Fibroblast of villous mesenchyme (primary cell): ENCODE measurements at places on chromosomes 2 and 18.
A peak's percentile ranks its signal among the peaks of the same experiment; 100 is the strongest.

DNA sequence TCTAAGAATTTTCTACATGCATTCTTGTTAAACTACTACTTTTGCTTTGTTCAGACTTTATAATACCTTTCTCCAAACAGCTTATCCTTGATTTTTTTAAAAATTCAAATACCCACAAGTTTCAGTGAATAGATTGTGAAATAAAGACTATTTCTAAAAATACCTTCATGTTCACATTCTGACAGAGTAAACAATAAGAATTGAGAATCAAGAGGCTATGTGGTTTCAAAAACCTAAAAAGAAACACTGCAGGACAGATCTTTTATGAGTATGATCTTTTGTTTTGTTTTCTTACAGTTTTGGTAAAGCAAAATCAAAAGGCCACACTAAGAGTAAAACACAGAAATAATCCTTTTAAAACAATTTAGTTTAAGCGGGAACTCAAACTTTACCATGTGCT, 21.2 kb downstream of the ALS2 start:
- no peak for DNase-seq

DNA sequence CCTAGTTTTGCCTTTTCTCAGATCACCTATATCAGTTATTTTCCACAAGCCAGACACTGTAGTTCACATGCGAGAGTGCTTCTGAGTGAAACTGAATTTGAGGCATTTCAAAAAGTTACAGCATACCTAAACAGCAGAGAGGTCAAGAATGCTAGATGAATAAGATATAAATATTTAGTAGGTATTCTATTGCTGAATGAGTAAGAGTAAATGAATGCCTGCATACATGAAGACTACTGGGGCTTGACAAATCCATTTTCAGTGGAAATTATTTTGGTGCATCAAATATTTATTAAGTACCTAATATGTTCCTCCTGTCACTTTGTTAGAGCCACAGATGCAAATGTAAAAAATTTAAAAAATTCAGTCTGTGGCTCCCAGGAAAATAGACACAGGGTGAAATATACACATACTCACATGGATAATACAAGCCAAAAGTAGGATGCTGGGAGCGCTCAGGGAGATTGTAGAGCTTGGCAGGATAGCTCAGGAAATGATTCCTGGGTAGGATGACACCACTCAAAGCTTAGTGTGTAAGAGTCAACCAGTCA, 27.6 kb upstream of the CDC42EP3 start:
- peak; percentile 54 for DNase-seq

DNA sequence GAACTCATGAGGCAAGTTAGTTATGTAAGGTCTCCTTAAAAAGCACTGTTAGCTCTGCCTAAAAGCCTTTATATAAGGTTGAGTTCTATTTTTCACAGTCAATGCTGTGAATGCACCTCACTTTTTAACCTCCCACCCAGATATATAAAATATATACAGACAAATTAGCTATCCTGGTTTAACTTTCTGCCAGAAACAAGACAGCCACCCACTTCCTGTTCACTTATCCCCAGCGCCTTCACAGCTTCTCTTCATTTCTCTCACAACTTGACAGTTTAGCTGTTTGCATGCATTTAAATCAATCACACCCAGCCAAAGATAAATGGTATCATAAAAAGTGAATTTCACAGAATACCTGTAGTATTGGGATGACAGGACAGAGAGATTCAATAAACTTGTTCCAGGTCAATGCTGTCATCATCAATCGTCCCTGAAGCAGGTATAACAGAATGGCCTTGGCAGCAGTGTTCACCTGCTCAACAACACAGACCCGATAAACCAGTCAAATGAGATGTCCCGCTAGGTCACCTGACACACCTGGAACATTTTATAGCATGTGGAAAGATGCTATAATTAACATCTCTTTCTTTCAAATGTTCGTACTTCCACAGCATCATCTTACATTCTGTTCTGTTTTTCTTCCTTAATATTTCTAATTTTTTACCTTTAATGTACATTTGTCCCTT, 55.7 kb downstream of the RTTN start:
- no peak for DNase-seq

DNA sequence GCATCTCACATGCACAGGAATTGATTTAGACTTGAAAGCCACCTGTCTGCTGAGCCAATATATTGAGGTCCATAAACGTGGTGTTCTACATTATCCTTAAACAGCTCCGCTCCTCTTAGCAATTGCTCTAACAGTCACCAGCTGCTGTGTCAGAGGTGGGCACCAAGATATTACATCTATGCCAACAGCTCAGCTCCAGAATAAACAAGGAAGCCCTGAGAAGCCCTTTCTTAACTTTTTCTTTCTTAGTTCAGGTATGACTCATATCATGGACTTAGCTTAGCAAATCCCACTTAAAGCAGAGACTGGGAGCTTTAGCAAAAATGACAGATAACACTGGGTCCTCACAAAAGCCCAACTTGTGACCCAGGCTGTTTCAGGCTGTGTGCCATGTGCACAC, 436.6 kb downstream of the IRS1 start:
- DNase-seq: peak; percentile 40

DNA sequence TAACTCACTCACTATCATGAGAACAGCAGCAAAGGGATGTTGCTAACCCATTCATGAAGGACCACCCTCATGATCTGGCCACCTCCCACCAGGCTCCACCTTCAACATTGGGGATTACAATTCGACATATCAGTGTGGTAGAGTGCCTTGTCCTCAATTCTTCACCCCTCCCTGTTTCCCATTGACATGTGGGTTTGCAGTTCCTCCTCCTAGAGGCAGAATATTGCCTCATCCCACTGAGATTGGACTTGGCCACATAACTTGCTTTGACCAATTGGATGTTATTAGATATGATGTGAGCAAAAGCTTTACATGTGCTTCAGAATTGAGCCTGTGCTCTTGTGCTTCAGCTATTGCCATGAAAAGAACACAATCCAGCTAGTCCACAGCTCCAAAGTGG, 217.0 kb upstream of the CXCR4 start:
- DNase-seq: no peak

- no peak for DNase-seq
These were observed 255.0 kb downstream of the CAMKMT start for GRCh38 chr2:44616667-44617155.
